ENCODE measurements at places on chromosomes 11 and 22.
A peak's percentile ranks its signal among the peaks of the same experiment; 100 is the strongest.

GRCh38 chr11:1043563-1044096, 7.1 kb upstream of the MUC6 start:
- DNase-seq, result no peak

GRCh38 chr11:44540667-44541066, 24.8 kb upstream of the CD82 start:
- DNase-seq, result no peak

DNA sequence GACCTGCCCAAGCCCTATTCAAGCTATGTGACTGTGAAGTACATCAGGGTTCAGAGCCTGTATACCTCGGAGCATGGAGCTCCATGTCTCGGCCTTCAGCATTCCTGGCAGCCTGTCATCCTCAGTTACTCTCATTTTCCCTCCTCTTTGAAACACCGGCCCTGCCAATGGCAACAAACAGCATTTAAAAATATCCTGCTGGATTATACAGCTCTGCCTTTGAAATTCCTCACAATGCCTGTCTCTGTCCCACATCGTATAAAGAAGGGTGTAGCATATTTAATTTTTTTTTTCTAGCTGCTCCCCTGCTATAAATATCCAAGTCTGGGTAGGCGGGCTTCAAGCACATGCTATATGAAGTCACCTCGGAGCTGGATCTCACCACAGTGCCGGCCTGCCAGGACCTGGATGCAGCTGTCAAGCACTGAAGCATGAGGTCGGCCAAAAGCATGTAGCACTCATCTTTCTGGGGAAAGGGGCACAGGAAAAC, 11.8 kb downstream of the ABTB2 start:
- DNase-seq, result no peak

DNA sequence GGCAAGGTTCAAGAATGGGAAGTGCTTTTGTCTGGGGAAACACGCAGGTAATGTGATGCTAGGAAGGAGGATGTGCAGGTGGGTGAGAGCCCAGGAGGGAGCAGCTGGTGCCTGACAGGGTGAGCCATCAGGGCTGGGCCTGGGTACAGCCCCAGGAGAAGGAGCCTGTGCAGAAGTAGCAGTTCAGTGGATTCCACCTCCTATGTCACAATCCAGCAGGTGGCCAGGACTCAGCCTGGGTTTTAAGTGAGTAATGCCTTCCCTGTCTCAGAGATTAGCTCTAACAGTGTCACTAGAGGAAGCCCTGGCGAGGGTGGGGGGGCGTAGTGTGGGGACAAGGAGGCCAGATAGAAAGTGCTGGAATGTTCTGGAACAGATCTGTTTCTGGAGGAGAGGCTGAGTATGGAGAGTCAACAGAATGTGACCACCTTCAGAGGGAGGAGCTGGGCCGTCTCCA, 8.1 kb downstream of the RIC8A start:
- no peak for DNase-seq

DNA sequence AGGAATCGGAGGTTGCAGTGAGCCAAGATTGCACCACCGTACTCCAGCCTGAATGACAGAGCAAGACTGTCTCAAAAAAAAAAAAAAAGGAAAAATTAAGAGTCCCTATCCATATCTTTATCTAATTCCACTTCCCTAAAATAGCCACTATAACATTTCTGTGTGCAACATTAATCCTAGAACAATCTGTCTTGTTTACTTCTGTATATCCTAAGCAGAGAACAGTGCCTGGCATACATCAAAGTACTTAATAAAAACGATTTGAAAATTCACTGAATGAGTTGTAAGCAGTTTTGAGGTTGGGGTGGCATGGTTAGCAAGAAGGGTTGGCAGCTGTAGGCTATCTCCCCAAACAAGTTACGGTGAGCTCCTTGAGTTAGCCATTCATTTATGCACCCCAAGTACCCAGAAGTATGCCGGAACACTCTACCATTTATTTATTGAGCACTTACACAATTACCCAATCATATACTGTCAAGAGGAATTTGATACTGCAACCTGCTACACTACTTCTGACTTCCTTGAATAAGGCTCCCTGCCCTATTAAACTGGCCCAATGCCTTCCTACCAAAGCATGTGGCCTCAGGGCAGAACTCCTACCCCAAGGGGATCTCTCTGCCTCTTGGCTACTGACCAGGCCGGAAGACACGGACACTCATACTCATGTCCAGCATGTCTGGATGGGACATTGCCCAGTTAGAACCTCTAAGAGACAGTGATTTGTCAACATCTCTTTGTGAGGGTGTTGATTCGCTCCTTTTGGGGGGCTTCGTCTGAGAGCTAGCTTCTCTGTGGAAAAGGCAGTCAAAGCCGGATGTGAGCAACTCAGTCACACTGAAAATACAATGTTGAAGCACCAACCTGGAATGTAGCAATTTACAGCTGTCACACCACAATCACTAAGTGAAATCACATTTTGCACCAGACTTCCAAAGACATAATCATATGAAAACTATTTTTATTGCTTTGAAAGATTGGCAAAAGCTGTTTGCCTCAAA, 16.3 kb upstream of the TMEM41B start:
- peak; percentile 52 for DNase-seq

DNA sequence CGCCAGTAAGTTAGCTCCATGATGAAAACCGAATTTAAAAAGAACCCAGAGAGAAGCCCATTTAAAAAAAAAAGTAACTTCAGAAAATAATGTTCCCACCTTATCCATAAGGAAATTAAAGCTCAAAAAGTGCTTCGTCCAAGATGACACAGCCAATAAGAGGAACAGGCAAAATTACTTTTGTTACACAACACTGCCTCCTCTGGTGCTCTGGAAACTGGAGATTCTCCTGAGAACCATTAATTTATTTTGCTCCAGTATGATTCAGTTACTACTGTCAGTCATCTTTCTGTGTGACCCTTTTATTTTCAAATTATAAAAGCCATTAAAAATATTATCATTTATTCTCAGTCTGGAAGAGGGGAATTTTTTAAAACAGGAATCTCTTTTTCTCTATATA, 2.0 kb downstream of the IFT27 start:
- no peak for DNase-seq
